ENCODE measurements at places on chromosomes 4 and X. TPM values are rescaled to one million over a fixed set of nuclear protein-coding genes. Genes with fewer than 3 reads are reported as not detected.

GAGE12H gene
- total RNA-seq, result not detected

SLITRK4 gene
- not detected for total RNA-seq

HSFX3 gene
- not detected for total RNA-seq

DNA sequence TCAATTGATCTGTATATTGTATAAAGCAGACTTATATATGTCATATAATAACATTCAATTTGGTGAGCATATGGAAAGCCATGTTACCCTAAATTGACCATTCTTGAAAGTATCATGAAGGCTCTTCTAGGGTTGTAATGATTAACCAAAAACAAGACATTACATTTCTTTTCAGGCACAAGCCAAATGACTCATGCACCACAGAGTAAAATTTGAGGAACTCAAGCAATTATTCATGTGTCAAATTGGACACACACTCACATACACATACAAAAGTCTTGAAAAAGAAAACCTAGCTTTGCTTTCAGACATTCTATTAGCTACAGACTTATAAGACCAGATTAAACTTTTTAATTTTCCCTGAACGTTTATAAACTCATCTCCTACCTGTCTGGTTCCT lies 146.5 kb upstream of the PCDH18 start:
- no peaks in the 10 kb centered on the region for H3K27me3 ChIP-seq
- H3K4me3 ChIP-seq, result no peak overlapping the region
- H3K27ac ChIP-seq, result no peak overlapping the region

- no peaks in the 10 kb centered on the region for H3K4me1 ChIP-seq
- no peak for DNase-seq
- H3K27me3 ChIP-seq, result no peaks in the 10 kb centered on the region
- H3K36me3 ChIP-seq, result no peaks in the 10 kb centered on the region
Measured at GRCh38 chr4:111282035-111282434, 659.2 kb upstream of the PITX2 start.

- no peaks in the 10 kb centered on the region for H3K36me3 ChIP-seq
- DNase-seq, result no peak
- H3K27me3 ChIP-seq, result no peaks in the 10 kb centered on the region
- no peak overlapping the region for H3K4me3 ChIP-seq
- H3K4me1 ChIP-seq, result no peaks in the 10 kb centered on the region
Measured at GRCh38 chr4:150525321-150525868, 56.6 kb upstream of the MAB21L2 start.

GRCh38 chr4:144732584-144733428 lies 86.8 kb downstream of the HHIP start:
- no peaks in the 10 kb centered on the region for H3K27me3 ChIP-seq
- DNase-seq, result no peak
- no peaks in the 10 kb centered on the region for H3K36me3 ChIP-seq
- no peak overlapping the region for H3K4me3 ChIP-seq
- no peaks in the 10 kb centered on the region for H3K4me1 ChIP-seq
- H3K27ac ChIP-seq, result no peak overlapping the region

DNA sequence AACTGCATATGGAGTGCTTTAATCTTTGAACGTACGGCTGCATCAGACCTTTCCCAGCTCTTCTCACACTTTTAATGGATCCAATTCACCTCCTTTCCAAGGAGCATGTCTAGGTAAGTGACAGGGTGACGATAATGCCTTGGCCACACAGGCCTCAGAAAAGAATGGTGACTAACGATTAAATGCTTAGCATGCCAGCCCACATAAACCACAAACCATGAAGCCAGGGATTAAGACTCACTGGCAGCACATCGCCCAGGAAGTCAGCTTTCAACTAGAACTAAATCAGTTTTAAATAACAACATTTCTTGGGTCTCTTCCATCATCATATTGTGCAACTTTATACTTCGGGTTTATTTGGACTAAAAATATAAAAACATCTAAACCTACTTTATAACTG lies 28.7 kb downstream of the INPP4B start:
- H3K36me3 ChIP-seq, result no peaks in the 10 kb centered on the region
- H3K4me1 ChIP-seq, result no peaks in the 10 kb centered on the region
- no peak overlapping the region for H3K27ac ChIP-seq
- no peaks in the 10 kb centered on the region for H3K27me3 ChIP-seq
- no peak overlapping the region for H3K4me3 ChIP-seq

DNA sequence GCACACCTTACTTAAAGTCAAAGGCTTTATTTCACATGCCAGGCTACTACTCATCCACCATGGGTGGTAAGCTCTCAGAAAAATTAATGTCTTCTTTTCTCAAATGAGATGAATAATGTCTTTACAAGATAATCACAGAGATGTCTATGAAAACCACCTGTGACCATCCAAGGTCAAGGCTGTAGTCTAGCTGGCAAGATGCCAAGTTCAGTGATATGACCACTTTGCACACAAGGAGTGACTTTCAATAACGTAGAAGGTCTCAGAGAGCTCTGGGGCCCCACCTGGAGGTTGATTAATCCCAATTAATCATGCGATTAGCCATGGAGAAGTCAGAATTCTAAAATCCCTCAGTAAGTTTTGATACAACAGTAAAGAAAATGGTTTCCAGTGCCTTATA lies 20.5 kb downstream of the ANOS1 start:
- no peak overlapping the region for H3K27ac ChIP-seq
- H3K36me3 ChIP-seq, result no peaks in the 10 kb centered on the region
- no peaks in the 10 kb centered on the region for H3K4me1 ChIP-seq

DNA sequence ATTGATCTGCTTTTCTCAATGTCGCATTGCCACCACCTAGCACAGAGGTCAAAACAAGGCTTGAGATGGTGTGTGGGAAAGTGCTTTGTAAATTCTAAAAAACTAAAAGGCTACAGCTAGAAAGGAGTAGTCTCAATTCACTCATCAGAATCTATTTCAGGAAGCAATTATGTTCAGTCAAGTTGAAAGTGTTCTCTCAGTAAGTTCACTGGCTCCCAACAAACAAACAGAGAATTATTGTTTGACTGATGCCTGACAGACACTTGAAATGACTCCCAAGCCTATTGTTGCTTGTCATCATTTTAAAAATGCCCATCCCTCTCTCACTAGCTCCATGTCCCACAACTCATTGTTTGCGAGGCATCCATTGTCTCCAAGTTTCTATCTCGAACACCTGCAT lies 419.6 kb upstream of the CPEB2 start:
- H3K27ac ChIP-seq, result no peak overlapping the region
- H3K27me3 ChIP-seq, result no peaks in the 10 kb centered on the region
- no peaks in the 10 kb centered on the region for H3K4me1 ChIP-seq
- no peaks in the 10 kb centered on the region for H3K36me3 ChIP-seq

DNA sequence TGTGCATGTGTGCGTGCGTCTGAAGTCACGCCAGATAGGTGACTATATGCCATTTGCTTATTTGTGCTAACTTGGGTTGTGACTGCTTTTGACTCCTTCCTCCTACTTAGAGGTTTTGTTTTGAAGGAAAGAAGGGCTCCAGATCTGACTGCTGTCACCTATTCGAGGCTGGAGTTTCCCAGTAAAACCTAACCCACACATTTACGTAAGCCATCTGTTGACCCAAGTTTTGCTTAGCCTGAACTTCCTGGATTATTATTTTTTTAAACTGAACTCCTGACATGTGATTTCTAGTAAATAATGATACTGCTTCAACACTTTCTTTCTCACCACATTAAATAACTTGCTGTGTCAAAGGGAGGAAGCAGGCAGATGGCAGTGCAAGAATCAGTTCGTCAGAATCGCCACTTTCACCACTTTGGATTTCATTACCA lies 41.5 kb downstream of the DTHD1 start:
- H3K4me1 ChIP-seq, result no peaks in the 10 kb centered on the region
- H3K27me3 ChIP-seq, result no peaks in the 10 kb centered on the region
- H3K36me3 ChIP-seq, result no peaks in the 10 kb centered on the region
- H3K27ac ChIP-seq, result no peak overlapping the region

GRCh38 chr4:10438924-10439323 lies 18.3 kb downstream of the ZNF518B start:
- no peak overlapping the region for H3K4me3 ChIP-seq
- DNase-seq, result no peak
- H3K36me3 ChIP-seq, result peaks cover 1% of the 10 kb centered on the region
- no peaks in the 10 kb centered on the region for H3K4me1 ChIP-seq
- H3K27me3 ChIP-seq, result no peaks in the 10 kb centered on the region

DNA sequence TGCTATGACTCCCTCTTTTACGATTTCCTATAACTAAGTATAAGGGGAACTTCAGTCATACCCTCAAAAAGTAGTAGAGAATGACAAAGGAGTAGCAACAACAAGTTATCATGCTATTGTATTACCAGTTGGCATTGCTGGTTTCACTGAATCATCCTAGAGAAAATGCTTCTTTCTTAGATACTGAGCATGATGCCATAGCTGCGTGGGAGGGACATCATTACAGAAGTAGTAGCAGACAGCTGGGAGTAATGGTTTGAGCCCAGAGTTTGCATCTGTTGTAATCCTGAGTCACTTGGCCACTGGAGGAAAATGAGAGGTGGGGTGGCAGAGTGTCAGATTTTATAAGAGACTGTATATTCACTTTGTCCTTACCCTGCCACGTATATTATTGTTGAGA lies 38.6 kb downstream of the MTMR1 start:
- no peak for DNase-seq
- no peaks in the 10 kb centered on the region for H3K4me1 ChIP-seq
- H3K4me3 ChIP-seq, result no peak overlapping the region
- H3K36me3 ChIP-seq, result 0 out of 2 replicates have a peak, but pooled peaks cover 6% of the 10 kb centered on the region

GRCh38 chr4:153488006-153488891 lies 22.1 kb downstream of the TMEM131L start:
- peaks cover 19% of the 10 kb centered on the region for H3K4me1 ChIP-seq
- 0 out of 2 replicates have a peak, but pooled peaks cover 4% of the 10 kb centered on the region for H3K36me3 ChIP-seq
- no peak overlapping the region for H3K4me3 ChIP-seq
- no peak for DNase-seq
